ENCODE measurements at places on chromosomes 2 and 18. TPM values are rescaled to one million over a fixed set of nuclear protein-coding genes. Genes with fewer than 3 reads are reported as not detected.

- no peaks in the 10 kb centered on the region for H3K27me3 ChIP-seq
- H3K4me1 ChIP-seq = peaks cover 23% of the 10 kb centered on the region
Observed at GRCh38 chr2:181367906-181368435, 89.2 kb upstream of the ITGA4 start.

GRCh38 chr2:109207176-109207575, 78.2 kb downstream of the SH3RF3 start:
- no peak overlapping the region for H3K27ac ChIP-seq
- no peak for DNase-seq
- no peaks in the 10 kb centered on the region for H3K36me3 ChIP-seq
- H3K4me1 ChIP-seq = no peaks in the 10 kb centered on the region
- peaks cover 7% of the 10 kb centered on the region for H3K27me3 ChIP-seq

- H3K4me1 ChIP-seq = no peaks in the 10 kb centered on the region
- H3K36me3 ChIP-seq = no peaks in the 10 kb centered on the region
- H3K27me3 ChIP-seq = no peaks in the 10 kb centered on the region
- DNase-seq = no peak
- no peak overlapping the region for H3K27ac ChIP-seq
- no peak overlapping the region for H3K4me3 ChIP-seq
Observed at GRCh38 chr2:158990397-158991214, 22.2 kb downstream of the TANC1 start.

The MC4R gene
- polyA plus RNA-seq = not detected

GRCh38 chr2:182073613-182074012, 88.0 kb downstream of the PPP1R1C start:
- DNase-seq = no peak
- no peak overlapping the region for H3K27ac ChIP-seq
- no peak overlapping the region for H3K4me3 ChIP-seq
- no peaks in the 10 kb centered on the region for H3K27me3 ChIP-seq
- H3K36me3 ChIP-seq = no peaks in the 10 kb centered on the region
- no peaks in the 10 kb centered on the region for H3K4me1 ChIP-seq

- no peak overlapping the region for H3K4me3 ChIP-seq
- H3K36me3 ChIP-seq = no peaks in the 10 kb centered on the region
- H3K27me3 ChIP-seq = no peaks in the 10 kb centered on the region
- H3K4me1 ChIP-seq = no peaks in the 10 kb centered on the region
Observed at GRCh38 chr2:235312571-235312970, 181.3 kb upstream of the AGAP1 start.

GRCh38 chr2:186493564-186494085, 7.6 kb downstream of the ZC3H15 start:
- DNase-seq = no peak
- H3K36me3 ChIP-seq = peaks cover 20% of the 10 kb centered on the region
- H3K4me1 ChIP-seq = peaks cover 58% of the 10 kb centered on the region
- H3K4me3 ChIP-seq = no peak overlapping the region
- H3K27me3 ChIP-seq = no peaks in the 10 kb centered on the region

- H3K36me3 ChIP-seq = no peaks in the 10 kb centered on the region
- DNase-seq = no peak
- H3K4me3 ChIP-seq = no peak overlapping the region
- no peak overlapping the region for H3K27ac ChIP-seq
- no peaks in the 10 kb centered on the region for H3K4me1 ChIP-seq
Observed at GRCh38 chr2:227308784-227309183, 16.3 kb upstream of the MFF start.

- H3K36me3 ChIP-seq = no peaks in the 10 kb centered on the region
- no peak overlapping the region for H3K27ac ChIP-seq
- H3K4me1 ChIP-seq = peaks cover 12% of the 10 kb centered on the region
- H3K4me3 ChIP-seq = no peak overlapping the region
Observed at GRCh38 chr2:37349231-37349860, 4.9 kb downstream of the QPCT start.

DNA sequence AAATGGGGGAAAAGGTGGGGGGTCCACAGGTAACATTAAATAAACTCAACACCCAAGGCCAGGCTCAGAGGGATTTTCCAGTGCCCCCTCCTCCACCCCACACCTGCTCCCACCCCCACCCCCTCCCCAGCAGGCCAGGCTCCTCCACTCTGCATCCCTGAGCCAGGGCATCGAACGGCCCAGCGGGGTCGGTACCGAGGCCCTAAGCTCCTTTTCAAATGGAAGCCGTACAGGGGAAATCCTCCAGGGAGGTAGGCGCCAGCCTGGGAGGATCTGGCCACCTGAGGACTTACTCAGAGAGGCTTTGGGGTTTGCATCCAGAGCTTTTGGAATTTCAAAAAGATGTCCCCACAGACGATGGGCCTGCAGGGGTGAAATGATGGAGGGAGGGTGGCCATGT, 46.5 kb downstream of the ZFP36L2 start:
- peak overlapping the region; percentile 53 for H3K27ac ChIP-seq
- no peak overlapping the region for H3K4me3 ChIP-seq
- no peaks in the 10 kb centered on the region for H3K36me3 ChIP-seq
- DNase-seq = no peak
- H3K27me3 ChIP-seq = no peaks in the 10 kb centered on the region

The TMEM198 gene
- polyA plus RNA-seq = not detected

- H3K36me3 ChIP-seq = no peaks in the 10 kb centered on the region
- no peaks in the 10 kb centered on the region for H3K27me3 ChIP-seq
- no peak overlapping the region for H3K4me3 ChIP-seq
Observed at GRCh38 chr2:226932443-226932842, 96.6 kb downstream of the RHBDD1 start.

DNA sequence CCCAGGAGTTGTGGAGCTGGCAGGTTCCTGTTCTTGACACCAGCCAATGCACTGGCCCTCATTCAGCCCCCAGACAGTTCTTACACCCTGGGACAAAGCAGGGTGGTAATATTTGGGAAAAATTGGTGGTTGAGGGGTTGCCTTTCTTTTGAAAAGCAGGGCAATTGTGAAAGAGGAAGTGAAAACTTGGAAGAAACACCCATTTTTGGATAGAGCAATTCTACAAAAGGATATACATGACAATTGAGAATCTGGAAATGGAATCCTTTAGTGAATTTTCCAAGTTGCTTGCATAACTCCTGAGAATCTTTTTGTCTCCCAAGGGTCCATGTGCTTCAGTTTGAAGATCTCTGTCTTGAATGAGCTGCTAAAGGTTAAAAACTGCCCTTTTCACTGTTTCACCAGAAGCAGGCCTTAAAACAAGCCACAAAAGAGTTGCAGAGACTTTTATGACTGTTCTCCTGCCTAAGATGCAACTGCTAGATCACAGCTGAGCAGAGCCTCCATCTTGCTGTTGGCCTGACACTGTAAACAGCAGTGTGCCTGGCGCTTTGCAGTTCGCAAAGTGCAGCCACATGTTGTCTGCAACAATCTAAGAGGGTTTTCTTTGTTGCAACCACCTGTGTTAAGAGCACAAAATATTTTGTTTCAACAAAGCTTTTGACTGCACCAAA, 11.8 kb downstream of the COL4A4 start:
- no peak overlapping the region for H3K4me3 ChIP-seq
- H3K4me1 ChIP-seq = no peaks in the 10 kb centered on the region
- no peak overlapping the region for H3K27ac ChIP-seq

DNA sequence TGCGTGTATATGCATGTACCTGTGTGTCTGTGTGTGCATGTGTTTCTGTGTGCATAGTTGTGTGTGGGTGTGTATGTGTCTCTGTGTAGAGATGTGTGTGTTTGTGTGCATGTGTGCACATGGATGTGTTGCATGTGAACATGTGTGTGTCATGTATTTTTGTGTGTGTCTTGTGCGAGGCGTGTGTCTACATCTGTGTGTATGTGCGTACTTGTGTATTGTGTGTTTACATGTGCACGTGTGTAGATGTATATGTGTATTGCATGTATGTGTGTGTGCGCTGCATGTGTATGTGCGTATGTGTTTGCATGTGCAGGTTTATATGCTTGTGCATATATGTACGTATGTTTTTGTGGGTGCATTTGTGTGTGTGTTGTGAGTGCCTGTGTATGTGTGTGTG, 735.2 kb downstream of the GALR1 start:
- no peaks in the 10 kb centered on the region for H3K36me3 ChIP-seq
- H3K27ac ChIP-seq = no peak overlapping the region
- no peak for DNase-seq
- H3K4me3 ChIP-seq = no peak overlapping the region

The CYP1B1 gene
- not detected for polyA plus RNA-seq

DNA sequence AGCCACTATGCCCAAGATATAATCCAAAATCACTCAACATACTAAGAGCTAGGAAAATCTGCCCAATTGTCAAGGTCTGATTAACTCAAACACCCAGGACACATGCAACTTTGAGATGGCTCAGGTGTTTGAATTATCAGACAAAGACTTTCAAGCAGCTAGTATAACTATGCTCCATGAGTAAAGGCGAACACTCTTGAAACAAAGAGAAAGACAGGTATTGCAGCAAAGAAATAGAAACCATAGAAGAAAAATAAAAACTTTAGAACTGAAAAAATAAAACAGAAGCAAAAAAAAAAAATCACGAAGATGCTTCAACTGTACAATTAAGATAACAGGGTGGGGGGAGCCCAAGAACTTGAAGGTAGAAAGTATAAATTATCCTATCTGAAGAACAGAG, 214.2 kb downstream of the EIPR1 start:
- no peak for DNase-seq
- H3K27me3 ChIP-seq = no peaks in the 10 kb centered on the region
- no peak overlapping the region for H3K4me3 ChIP-seq
- no peaks in the 10 kb centered on the region for H3K36me3 ChIP-seq
- H3K27ac ChIP-seq = no peak overlapping the region
- H3K4me1 ChIP-seq = no peaks in the 10 kb centered on the region

The PAIP2B gene
- polyA plus RNA-seq = 1.7 TPM

DNA sequence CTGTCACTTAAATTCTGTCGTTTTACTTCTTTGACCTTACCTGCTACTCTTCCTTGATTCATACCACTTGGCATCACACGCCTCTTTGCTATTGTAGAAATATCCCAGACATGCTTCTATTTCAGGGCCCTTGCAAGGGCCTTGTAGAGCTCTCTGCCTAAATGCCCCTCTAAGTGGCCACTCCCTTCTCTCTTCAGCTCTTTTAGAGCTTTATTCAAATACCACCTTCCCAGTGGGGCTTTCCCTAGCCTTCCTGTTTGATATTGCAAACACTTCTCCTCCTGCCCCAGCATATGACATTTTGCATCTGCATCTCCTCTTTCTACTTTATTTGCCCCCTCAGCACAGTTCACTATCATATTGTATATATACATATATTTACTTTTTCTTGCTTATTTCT, 54.0 kb downstream of the PELI1 start:
- H3K27me3 ChIP-seq = no peaks in the 10 kb centered on the region
- H3K27ac ChIP-seq = no peak overlapping the region
- no peak for DNase-seq
- no peaks in the 10 kb centered on the region for H3K4me1 ChIP-seq
- H3K4me3 ChIP-seq = no peak overlapping the region
- H3K36me3 ChIP-seq = peaks cover 8% of the 10 kb centered on the region

DNA sequence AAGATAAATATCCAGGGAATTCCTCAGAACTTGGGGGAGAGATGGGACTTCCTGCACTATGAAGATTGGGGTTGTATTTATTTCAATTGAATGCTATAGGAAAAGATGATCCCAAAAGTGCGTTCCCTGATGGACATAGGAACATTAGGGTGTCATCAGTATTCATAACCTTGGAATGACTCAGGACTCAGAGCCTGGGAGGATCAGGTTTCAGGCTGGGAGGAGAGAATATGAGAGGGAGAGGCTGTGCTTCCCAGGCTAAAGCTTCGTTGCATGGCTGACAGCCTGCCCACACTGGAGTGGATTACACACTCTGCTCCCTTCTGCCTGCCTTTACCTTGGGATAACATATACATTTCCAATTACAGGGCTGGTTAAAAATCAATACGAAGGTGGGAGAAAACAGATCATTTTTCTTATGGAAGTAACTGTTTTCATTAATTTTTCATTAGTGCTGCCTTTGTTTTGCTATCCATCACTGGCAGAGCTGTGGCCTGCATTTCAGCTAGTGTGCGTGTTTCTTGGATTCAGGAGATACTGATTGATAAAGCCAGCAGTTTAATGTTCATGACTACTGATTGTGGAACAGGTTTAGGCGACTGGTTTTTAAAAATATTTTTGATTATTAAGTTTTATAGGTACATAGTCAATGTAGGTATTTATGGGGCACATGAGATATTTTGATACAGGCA, 118.7 kb downstream of the KCTD1 start:
- no peaks in the 10 kb centered on the region for H3K4me1 ChIP-seq
- H3K36me3 ChIP-seq = no peaks in the 10 kb centered on the region
- H3K27me3 ChIP-seq = no peaks in the 10 kb centered on the region
- no peak overlapping the region for H3K27ac ChIP-seq

GRCh38 chr2:81894451-81894990, 1590.0 kb upstream of the LRRTM1 start:
- no peaks in the 10 kb centered on the region for H3K4me1 ChIP-seq
- DNase-seq = no peak
- H3K4me3 ChIP-seq = no peak overlapping the region
- no peak overlapping the region for H3K27ac ChIP-seq

GRCh38 chr2:25794544-25795276, 83.6 kb downstream of the ASXL2 start:
- H3K36me3 ChIP-seq = peaks cover 11% of the 10 kb centered on the region
- H3K4me3 ChIP-seq = no peak overlapping the region
- peak overlapping the region; percentile 68 for H3K27ac ChIP-seq
- H3K4me1 ChIP-seq = peaks cover 95% of the 10 kb centered on the region
- no peaks in the 10 kb centered on the region for H3K27me3 ChIP-seq

The ATP6V1C2 gene
- 0.20 TPM for polyA plus RNA-seq

- DNase-seq = no peak
- no peaks in the 10 kb centered on the region for H3K4me1 ChIP-seq
- H3K27me3 ChIP-seq = no peaks in the 10 kb centered on the region
Observed at GRCh38 chr2:105099153-105099552, 61.3 kb downstream of the MRPS9 start.

DNA sequence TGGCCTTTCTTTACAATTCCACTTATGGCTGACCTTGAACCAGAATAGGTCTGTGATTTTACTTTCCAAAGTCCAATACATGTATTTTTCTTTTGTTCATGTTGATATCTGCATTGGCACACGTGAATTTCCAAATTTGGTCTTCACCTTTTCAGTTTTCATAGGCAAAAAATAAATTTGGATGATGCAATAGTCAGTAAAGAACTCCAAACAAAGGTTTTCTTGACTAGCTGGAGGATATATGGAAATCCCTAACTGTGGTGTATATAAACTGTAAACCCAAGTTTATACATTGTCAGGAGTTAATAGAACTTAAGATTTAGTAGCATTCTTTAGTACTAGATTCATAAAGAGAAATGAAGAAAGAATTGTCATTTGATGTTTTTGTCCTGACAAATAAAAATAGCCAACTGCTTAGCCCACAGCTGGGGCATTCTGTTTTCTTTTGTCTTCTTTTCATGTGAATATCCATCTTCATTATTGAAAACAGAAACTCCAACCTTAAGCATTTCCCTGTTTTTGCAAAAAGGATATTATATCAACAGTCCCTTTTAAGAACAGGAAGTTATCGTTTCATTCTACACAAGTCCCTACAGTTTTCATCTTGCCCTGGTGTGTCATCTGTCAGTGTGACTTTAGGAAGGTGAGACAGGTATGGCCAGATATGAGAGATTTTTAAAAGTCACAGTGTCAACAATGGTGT, 132.9 kb downstream of the BCL2 start:
- no peaks in the 10 kb centered on the region for H3K36me3 ChIP-seq
- DNase-seq = no peak
- peak overlapping the region; percentile 1 for H3K27ac ChIP-seq
- H3K4me3 ChIP-seq = no peak overlapping the region
- no peaks in the 10 kb centered on the region for H3K27me3 ChIP-seq

The CDH2 gene
- polyA plus RNA-seq = not detected
